ENCODE measurements at places on chromosomes 3 and 15.

GRCh38 chr3:50665081-50665840 lies 9.5 kb upstream of the DOCK3 start:
- peak; percentile 49 for DNase-seq

- DNase-seq: no peak
Observed at GRCh38 chr15:59244337-59244736, 37.7 kb downstream of the LDHAL6B start.

DNA sequence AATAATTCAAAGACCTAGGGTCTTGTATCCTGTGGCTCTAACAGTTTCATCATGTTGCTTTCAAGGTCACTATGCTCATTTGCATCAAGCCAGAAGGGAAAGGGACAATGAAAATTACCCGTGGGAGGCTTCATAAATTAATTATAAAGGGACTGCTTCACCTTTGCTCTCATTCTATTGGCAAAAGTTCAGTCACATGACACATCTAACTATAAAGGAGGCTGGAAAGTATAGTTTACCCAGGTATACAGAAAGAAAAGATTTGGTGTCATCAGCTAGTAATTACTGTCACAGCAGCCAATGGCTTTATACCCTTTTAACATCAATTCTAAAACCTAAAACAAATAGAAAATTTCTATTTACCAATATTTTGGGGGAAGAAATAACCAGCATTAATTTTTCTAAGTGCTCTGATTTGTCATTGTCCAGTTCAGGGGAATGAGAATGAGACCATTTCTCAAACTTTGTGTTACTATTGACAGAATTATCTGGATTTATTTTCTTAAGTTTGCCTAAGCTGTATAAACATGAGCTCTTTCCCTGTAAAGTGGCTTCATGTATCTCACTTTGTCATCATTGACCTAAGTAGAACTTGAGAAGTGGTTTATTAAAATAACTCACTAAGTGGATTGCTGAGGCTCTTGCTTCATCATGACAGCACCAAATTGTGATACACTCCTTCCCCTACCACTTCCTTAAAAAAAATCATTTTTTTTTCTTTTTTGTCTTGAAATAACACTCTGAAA lies 257.7 kb upstream of the PEX5L start:
- DNase-seq: no peak

DNA sequence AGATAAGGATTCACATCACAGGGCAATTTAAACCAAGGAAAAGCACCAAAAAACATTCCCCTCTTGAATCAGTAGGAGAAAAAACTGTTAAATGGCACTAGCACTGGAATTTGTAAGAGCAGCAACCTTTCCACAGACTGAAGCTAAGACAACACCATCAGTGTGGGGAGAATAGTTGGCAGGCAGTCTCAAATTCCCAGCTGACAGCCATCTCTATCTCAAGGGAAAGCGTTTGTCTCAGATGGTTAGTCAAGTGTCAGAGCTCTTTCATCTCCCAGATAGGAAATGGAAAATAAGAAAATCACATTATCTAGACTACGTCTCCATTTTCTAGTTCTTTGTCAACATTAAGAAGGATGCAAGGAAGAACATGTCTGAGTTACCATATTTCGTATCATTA lies 228.7 kb downstream of the WDR72 start:
- DNase-seq: no peak

- DNase-seq: no peak
Observed at GRCh38 chr3:47152578-47152977, 11.3 kb downstream of the SETD2 start.

DNA sequence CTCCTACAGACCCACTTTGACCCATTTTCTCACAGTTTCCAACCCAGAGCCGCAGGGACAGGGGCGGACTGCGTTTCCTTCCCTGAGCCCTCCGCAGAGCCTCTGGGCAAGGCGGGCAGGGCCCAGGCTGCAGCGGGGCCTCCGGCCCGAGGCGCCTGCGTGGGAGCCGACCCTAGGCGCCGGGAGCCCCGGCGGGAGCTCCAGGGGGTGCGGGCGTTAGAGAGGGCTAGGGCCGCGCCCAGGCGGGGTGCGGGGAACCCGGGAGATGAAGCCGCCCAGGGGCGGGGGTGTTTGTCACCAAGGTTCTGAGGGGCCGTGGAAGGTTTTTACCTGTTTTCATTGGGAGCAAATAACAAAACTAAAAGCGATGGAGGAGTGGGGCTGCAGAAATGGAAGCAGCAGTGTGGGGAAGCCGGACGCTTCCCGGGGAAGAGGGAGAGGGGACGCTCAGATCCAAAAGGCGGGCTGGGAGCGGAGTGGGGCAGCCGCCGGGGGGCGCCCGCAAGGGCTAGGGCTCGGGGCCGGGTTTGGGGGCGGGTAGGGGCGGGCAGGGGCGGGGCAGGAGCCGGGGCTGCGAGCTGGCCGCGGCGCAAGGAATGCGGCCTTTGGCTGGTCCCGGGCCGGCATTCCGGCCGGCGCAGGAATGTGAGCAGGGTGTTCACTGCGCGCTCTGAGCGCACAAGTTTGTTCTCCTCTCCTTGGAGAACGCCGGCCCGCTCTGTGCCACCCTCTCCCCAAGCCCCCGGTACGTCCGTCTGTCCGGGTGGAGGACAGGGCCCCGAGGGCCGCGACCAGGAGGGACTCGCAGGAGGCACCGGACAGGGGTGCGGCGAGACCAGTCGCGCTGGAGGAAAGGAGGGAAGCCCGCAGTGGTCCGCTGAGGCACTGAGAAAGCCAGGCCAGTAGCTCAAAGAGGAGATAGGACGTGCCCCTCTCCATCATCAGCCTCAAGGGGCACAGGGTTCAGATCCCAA lies 61.1 kb downstream of the AMOTL2 start:
- peak; percentile 54 for DNase-seq

- DNase-seq: no peak
Observed at GRCh38 chr3:130707902-130708601, 38.6 kb downstream of the PIK3R4 start.

DNA sequence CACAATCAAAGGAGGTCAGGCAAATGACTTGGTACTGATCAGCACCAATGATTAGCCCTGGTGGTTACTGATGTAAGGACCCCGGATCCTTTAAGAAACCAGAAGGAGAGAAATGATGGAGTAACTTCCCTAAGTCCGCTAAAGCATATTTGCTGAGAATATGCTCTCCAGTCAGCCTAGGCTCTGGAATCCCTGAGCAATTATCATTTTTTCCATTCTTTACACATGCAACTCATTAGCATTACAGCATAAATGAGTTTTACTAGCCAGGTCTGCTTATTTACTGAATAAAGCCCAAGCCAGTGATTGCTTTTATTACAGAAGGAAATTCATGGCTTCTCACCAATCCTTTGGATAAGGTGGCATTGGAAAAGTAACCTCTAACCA lies 139.2 kb upstream of the WNT5A start:
- no peak for DNase-seq

DNA sequence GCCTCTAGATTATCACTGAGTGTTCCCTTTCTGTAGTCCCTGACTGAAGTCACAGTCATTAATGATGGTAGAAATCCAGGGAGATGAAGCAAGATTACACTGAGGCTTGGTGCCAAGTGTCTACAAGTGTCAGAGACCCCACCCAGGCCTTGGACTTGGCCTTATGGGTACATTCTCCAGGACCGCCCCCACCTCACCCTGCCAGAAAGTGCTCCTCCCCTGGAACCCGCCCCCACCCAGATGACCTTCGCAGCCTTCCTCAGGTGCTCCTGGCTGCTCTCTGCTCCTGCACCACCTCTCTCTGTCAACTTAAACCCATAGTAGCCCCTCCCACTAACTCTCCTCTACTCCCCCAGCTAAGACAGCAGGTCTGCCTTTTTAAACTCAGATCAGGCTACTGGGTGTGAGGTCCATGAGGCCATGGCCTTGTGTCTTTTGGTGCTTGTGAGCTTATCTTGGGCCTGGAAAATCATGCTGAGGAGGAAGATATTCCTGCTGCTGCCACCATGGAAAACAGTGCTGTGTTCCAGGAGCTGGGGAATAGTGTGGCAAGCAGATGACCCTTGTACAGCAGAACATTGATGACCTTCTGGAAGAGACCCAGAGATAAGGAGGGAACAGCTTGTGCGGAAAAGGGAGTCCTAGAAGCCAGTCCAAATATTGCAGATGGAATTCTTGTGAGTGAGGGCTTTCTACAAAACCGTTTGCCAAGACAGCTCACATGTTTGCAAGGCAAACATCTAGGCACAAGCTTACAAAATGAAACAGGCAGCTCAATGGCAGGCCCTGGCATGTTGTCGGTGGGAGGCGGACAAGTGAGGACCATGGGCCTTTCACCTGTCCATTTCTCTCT lies 40.3 kb upstream of the NDUFB4 start:
- DNase-seq: no peak

GRCh38 chr15:31814082-31814481 lies 216.2 kb upstream of the CHRNA7 start:
- no peak for DNase-seq

DNA sequence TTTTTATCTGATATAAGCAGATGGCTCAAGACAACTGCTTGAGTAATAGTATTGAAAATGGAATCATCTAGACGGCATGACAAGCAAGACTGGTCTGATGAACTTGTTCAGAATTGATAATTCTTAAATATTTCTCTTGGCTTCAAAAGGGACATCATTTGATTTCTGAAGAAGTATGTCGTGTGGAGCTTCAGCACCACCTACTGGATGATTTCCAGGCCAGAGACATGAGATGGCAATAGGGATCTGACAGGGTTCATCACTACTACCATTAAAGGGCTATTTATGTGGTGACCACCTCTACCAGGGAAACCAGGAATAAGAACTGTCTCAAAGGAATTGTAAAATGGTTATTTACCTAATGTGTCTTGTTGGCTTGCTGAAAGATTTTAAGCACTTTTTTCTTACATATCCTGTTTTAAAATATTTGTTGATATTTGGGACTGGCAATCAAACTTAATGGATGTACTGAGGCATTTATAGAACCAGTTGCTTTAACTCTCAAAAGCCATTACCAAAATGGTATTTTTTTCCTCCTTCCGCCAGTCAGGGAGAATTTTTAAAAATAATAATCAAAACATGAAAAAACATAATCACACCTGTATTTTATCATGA lies 99.5 kb upstream of the FAM98B start:
- DNase-seq: peak; percentile 75

- no peak for DNase-seq
Observed at GRCh38 chr3:102885289-102885688, 450.5 kb downstream of the ZPLD1 start.

Measured in activated CD8-positive, alpha-beta memory T cell treated with anti-CD3 and anti-CD28 coated beads for 24 hours (primary cell).